CD8-positive, alpha-beta memory T cell (primary cell): ENCODE measurements at places on chromosomes 7 and 10. TPM values are rescaled to one million over a fixed set of nuclear protein-coding genes. Genes with fewer than 3 reads are reported as not detected.

- no peak for DNase-seq
Observed at GRCh38 chr7:21011153-21011552, 224.5 kb upstream of the SP8 start.

ZPBP gene
- total RNA-seq = not detected

DNA sequence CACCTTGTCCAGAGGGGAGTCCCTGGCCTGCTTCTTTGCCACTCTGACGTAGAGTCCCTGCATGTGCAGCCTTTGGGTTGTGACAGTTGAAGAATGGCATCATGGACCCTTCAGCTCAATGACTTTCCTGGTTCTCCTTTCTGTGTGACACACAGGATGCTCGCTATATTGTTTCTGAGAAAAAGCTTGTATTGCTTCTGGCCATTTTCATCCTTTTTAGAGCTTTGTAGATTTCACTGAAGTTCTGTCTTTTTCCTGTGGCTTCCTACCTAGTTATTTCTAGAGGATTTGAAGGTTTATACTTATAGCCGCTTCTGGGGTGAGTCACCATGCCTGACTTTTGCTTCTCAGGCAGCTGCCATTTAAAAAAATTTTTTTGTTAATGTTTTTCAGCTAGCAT lies 27.0 kb downstream of the SND1 start:
- no peak for DNase-seq

KCNMA1 gene
- total RNA-seq = 0.20 TPM

LRMDA gene
- total RNA-seq = not detected

VIPR2 gene
- 0.31 TPM for total RNA-seq

DNA sequence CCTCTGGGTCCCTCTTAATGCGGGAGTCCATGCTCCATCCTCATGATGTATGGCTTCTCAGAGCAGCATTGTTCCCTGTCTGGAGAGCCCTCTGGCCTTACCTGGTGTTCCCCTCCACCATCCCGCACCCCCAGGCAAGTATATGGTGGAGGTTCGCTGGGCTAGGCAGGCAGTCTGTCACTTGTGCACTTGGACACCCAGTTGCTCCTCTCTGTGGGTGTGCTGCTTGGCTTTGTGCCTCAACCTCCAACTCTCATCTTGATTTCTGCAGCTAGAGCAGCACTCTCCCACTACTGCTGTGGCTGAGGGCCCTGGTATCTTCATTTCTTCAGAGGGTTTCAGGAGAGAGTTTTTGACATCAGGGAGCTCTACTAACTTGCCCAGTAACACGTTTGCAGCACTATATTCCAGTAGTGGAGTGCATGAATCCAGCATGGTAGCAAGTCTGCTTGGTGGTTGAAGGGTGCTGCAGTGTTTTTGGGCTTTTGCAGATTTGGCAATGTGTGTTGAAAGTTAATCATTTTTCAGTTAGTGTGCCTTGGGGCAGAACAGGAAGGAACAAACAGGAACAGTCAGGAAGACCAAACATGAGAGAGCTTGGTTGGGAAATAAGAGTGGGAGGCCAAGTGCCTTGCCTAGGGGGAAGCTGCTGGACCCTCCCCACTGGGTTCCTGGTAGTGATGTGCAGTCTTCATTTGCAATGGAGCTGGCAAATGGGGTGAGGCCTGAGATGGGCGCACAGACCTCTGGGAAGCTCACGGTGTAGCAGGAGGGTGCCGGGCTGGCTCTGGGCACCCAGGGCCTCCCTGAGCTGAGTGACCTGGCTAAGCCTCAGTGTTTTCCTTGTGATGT lies 37.4 kb downstream of the TSPAN14 start:
- no peak for DNase-seq

- no peak for DNase-seq
Observed at GRCh38 chr7:50982626-50983025, 199.9 kb upstream of the GRB10 start.

- DNase-seq = no peak
Observed at GRCh38 chr10:22479419-22479818, 134.1 kb downstream of the SPAG6 start.

CYP26C1 gene
- not detected for total RNA-seq

- no peak for DNase-seq
Observed at GRCh38 chr7:82015751-82016150, 245.9 kb upstream of the HGF start.

LRRC18 gene
- total RNA-seq = not detected

GRCh38 chr10:103711351-103711994 lies 143.9 kb downstream of the SH3PXD2A start:
- no peak for DNase-seq

IRF5 gene
- total RNA-seq = 7.8 TPM

- no peak for DNase-seq
Observed at GRCh38 chr10:15428681-15429080, 57.6 kb upstream of the FAM171A1 start.

DNA sequence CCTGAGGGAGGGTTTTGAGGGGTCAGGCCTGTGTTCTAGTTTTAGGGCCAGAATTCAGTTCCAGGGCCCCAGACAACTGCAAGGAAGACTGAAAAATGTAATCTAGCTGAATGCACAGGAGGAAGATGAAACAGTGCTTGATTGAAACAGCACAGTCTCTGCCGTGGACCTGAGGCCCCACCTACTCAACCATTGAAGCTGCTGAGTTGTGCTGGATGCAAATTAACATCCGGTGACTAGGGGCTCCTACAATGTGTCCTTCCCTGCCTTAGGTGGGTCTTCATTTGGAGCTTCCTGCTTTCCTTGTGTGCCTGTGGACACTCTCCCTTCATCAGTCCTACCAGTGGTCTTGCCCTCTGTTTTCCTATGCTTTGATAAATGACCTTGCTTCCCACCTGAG lies 5.7 kb downstream of the GLRX3 start:
- DNase-seq = no peak

GPR26 gene
- total RNA-seq = not detected

DNA sequence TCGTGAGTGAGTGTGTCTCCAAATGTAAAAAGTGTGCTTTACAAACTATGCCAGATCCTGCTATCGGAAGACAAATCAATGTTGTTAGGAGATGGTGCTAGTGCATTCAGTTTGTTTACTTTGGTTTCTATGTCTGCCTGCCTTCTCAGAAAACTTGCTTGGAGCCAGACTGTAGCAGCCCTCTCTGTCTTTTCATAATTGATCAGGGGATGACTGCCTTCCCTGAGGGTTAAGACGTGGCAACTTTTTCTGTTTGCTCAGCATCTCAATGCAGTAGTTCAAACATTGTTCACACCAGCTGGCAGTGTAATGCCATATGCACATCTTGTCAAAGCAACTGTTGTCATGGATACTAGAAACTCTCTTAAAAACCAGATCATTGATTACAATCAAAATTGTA lies 118.5 kb downstream of the FOXP2 start:
- DNase-seq = no peak

SPDYE17 gene
- total RNA-seq = not detected

GRCh38 chr7:158858592-158859503 lies 2.5 kb downstream of the DYNC2I1 start:
- DNase-seq = no peak

GRCh38 chr7:142873871-142874270 lies 11.7 kb downstream of the TRPV6 start:
- DNase-seq = no peak

DNA sequence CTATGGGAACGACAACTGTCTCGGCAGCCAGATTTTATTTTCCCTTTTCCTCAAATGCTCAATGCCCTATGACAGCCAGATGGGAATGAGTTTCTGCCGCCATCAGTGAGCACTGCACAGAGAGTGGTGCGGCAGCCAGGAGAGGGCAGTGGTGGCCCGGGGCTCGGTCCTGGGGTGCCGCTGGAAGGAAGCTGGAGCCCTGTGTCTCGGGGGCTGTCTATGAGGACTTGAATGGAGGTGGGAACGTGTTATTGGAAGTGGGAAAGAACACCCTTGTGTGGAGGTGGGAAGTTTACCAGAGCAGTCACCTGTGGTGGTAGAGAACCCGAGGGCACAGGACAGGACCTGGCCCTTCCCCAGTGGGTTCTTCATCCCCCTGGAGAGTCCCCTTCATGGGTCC lies 35.8 kb downstream of the JAKMIP3 start:
- DNase-seq = no peak

GRCh38 chr10:76034353-76035205 lies 603.2 kb downstream of the LRMDA start:
- DNase-seq = no peak

GRCh38 chr7:100968650-100969049 lies 715 bp upstream of the MUC12 start:
- DNase-seq = no peak

NUDT13 gene
- 1.7 TPM for total RNA-seq

DNA sequence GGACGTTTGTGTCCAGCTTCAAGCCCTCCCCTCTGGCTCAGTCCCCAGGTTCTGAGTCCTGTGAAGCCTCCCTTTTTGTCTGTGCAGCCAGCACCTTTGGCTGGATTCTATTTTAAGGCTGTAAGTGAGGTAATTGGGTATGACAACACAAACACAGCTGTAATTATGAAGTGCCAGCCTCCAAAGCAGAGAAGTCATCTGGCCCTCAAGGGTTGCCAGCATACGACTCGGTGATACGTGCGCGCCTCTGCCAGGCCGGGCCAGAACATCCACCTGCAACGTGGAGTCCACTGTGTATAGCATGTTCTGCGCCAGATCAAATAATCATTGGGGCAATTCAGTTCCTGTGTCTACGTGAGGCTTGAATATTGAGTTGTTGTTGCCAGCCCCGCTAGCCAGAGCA lies 6.7 kb upstream of the FAM180A start:
- DNase-seq = no peak

GRCh38 chr10:21807180-21807579 lies 196.3 kb downstream of the DNAJC1 start:
- no peak for DNase-seq

GRCh38 chr7:93212881-93213280 lies 13.4 kb downstream of the HEPACAM2 start:
- no peak for DNase-seq

FFAR4 gene
- not detected for total RNA-seq

CTNNA3 gene
- not detected for total RNA-seq
